Fibroblast of pulmonary artery (primary cell): ENCODE measurements at places on chromosomes 1 and 21.

GRCh38 chr1:152870831-152871730 lies 7.0 kb upstream of the SMCP start:
- DNase-seq: peak; percentile 10

- DNase-seq: no peak
Measured at GRCh38 chr1:104593413-104594187, 843.9 kb downstream of the AMY1C start.

- no peak for DNase-seq
Measured at GRCh38 chr1:95983831-95984230, 737.8 kb upstream of the PTBP2 start.

DNA sequence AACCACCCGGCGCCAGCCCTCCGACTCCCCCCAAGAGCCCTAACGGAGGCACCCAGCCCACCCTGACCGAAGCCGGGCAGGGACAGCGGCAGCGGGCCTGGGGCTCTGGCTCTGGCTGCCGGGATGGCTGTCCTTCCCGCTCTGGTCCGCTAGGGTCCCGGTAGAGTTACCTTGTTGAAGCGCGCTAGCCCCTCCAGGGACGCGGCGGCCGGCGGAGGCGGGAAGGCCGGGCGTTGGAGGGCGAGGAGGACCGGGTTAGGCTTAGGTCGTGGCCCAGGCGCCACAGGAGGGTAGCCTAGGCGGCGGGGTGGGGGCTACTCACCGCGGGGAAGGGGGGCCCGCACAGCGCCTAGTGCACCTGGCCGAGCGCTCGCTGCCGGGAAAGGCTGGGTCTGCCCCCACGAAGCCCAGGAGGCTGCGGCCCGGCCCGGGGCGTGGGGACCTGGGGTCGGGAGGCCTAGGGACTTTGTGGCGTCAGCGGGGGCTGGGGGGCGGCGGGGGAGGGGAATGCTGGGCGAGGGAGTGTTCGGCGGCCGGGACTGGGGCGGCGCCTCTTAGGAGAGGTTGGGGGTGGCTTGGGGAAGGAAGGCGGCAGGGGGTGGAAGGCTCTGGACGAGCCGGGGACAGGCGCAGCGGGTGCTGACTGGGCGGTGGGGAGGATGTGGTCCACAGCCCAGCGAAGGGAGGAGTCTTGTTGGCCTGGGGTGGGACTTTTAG lies at the start of gene TRIM17:
Gene TRIM17 (minus strand): TSS at position 645 of the 717 bp plus-strand sequence. CDS start 1,789 bp downstream, outside the sequence.
- no peak for DNase-seq
